ENCODE measurements at places on chromosomes 1 and 21. TPM values are rescaled to one million over a fixed set of nuclear protein-coding genes. Genes with fewer than 3 reads are reported as not detected.

The NFIA gene
- polyA plus RNA-seq, result 4.1 TPM

DNA sequence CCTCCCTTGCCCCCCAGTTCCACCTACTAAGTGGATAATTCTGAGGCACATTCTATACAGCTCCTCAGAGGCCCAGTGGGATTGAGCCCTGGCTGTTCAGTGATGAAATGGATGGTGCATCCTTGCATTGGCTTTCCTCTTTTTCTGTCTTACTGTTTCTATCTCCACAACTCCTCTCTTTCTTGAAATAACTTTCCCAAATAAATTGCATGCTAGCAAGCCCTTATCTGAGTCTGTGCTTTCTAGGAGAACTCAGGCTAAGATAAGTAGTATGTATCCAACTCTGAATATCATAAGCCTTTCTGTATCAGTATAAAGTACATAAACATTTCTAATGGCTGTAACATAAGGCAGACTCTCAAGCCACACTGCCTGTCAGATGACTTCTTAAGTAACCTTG is 603.8 kb upstream of the USP24 start:
- no peak for DNase-seq

DNA sequence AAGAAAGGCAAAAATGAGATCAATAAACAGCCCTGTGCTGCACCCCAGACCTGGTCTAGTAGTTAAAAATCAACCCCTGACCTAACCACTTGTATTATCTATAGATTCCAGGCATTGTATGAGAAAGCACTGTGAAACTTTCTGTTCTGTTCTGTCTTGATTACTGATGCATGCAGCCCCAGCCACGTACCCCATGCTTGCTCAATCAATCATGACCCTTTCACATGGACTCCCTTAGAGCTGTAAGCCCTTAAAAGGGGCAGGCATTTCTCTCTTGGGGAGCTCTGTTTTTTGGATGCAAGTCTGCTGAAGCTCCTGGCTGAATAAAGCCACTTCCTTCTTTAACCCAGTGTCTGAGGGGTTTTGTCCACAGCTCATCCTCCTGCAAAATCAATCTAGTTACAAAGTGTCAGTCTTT is 24.2 kb upstream of the CD34 start:
- DNase-seq, result no peak

GRCh38 chr1:240722788-240723187 is 110.8 kb upstream of the GREM2 start:
- no peak for DNase-seq

Data from brain (organoid and tissue), 16 donors.